Mesenteric fat pad (tissue), 1 donor: ENCODE measurements at places on chromosomes 4 and X. TPM values are rescaled to one million over a fixed set of nuclear protein-coding genes. Genes with fewer than 3 reads are reported as not detected.

CNGA1 gene
- 1.3 TPM for total RNA-seq

GSPT2 gene
- total RNA-seq: 7.3 TPM

CITED1 gene
- 4.1 TPM for total RNA-seq

TRIM60 gene
- total RNA-seq: not detected

SHROOM2 gene
- total RNA-seq: 0.58 TPM

TRMT2B gene
- total RNA-seq: 12.6 TPM
